ENCODE measurements at places on chromosomes 6 and 20. TPM values are rescaled to one million over a fixed set of nuclear protein-coding genes. Genes with fewer than 3 reads are reported as not detected.

- no peak for DNase-seq
Observed at GRCh38 chr20:52612046-52612632, 360.0 kb upstream of the TSHZ2 start.

DNA sequence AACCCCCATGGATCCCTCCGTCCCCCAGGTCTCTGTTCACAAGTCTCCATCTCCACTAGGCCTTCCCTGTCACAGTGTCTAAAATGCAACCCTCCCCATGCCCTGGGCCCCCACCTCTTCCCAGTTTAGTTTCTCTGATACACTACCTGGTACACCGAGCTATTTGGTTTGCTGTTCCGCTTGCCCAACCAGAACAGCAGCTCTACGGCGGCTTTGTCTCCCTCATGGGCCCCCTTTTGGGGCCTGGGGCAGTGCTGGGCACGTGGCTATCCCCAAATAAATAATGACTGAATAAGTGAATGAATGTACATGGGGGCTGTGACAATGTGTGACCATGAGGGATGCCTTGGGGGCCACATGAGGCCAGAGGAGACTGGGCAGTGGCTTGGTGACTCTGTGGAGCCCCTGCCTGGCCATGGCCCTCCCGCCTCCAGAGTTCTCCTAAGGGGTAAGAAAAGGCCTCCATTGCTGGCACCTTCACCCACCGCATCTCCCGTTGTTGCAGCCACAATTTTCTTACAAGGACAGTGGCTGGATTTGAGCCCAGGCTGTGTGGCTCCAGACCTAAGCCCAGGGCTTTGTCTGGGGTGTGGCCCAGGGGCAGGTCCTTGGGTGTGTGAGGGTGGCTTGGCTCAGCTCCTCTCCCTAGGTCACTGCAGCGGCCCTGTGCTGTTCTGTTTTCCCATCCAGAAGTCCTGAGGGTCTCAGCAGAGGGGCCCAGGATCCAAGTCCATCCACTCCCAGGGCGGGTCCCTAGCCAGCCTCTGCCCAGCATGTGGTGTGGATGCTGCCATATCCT lies 408.5 kb upstream of the SULF2 start:
- no peak for DNase-seq

- DNase-seq = no peak
Observed at GRCh38 chr6:168683621-168684020, 242.6 kb downstream of the SMOC2 start.

ESR1 gene
- total RNA-seq = 0.09 TPM

FAM83B gene
- 0.64 TPM for total RNA-seq

GRCh38 chr20:63792866-63793265 lies 38.2 kb downstream of the ZBTB46 start:
- no peak for DNase-seq

Data from cerebellum (tissue), 4 donors.